ENCODE measurements at places on chromosomes 2 and 18.

DNA sequence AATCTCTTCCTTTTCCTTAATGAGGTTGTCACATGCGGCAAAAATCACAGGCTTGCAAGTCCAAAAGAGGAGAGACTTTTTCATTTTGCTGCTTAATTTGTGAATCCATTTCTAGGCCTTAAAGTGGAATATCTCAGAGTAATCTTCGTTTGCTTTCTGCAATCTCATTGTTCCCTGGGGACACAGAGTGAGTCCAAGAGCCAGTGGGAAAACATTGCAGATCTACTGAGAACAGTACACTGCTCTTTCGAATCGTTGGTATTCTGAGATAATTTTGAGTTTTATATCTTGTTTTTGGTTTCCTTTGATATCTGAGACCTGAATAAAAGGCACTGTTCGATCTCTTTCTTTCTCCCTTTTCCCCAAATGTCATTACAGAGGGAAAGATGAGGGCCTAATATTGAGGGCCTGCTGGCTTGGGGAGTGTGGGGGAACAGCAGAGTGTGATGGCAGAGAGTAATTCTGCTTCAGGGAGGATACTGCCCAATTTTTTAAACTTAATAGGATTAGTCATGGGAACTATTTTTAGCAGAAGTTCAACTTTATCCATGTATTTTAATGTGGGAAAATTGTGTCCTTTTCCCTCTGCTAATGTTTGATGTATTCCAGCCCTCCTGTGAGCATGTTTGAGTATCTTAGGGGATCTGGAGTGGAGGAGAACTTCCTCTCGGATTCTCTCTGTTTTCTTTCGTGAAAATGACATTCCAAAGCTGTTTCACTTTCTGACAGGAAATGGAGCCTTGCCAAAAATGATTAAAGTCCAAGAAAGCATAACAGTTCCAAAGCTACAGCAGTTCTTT, 418.2 kb upstream of the ZEB2 start:
- no peak for DNase-seq

GRCh38 chr2:105540642-105541041, 141.8 kb upstream of the FHL2 start:
- no peak for DNase-seq

DNA sequence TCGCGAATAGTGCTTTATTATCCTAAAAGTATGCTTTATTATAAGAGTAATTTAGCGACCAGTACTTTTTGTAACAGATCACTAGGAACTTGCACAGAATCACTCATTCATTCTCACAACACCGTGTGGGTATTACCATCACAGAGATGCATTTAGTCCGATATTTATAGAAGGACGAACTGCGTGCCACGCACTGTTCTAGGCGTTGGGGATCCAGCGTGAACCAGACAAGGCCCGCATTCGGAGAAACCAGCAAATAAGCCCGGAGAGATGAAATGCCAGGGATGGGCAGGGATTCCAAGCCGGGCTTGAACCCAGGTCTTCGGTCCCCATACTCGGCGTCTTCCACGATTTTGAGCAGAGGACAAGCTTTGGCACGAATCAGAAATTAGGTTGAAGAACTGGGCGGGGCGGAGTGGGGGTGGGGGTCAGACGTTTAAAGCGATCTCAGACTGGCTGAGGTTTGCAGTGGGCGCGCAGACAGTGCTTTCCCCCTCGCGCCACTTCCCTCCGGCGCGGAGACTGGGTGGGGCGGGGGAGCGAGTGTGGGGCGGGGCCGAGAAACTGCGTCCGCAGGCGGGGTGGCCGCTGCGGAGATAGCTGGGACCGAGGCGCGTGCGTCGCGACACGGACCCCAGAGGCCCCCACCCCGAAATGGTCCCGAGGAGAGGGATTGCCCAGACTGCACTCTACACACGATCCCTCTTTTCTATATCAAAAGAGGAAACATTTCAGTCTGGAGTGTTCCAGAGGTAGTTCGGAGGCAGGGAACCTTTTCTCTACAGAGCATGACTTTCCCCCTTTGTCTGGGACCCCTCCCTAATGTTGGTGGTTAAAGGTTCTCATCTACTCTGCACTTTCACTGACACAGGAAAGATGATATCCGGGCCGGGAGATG, 1.1 kb upstream of the CXCR4 start:
- DNase-seq = peak; percentile 66

DNA sequence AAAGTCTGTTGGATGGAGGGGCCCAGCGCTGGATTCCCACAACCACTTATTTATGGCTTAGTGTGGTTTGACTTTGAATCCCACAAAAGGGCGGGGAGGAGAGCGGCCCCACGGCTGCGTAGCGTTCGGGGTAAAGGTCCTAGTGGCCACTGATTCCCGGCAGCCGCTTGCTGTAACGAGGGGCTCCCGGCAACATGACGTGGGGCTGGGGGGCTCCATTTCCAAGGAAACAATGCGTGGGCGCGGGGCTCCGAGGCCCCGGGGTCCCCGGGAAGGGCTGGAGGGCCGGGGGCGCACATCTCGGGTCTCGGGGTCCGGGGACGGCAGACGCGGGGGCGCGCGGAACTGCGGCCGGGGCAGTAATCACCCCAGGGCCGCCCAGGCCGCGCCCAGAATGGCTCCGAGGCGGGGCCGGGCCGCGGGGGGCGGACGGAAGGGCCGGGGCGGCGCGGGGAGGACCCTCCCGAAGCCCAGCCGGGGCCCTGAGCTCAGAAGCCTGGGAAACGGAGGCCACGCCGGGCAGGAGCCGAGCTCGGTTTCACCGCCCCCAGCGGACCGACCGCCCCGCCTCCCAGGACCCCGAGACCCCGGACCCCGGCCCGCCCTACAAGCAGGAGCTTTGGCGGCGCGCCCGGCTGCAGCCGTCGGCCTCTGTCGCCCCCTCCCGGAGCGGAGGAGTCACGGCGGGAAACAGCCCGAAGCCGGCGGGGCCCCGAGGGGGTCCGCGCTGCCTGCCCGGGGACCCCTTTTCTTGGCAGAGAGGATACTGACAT, 11.9 kb upstream of the MLPH start:
- peak; percentile 53 for DNase-seq

GRCh38 chr2:117523711-117524238, 290.7 kb upstream of the DDX18 start:
- no peak for DNase-seq
